Ascending aorta (tissue), 2 donors: ENCODE measurements at places on chromosomes 13 and 19. TPM values are rescaled to one million over a fixed set of nuclear protein-coding genes. Genes with fewer than 3 reads are reported as not detected.

EPSTI1 gene
- 3.2 TPM for total RNA-seq

ZNF90 gene
- total RNA-seq: not detected

DNA sequence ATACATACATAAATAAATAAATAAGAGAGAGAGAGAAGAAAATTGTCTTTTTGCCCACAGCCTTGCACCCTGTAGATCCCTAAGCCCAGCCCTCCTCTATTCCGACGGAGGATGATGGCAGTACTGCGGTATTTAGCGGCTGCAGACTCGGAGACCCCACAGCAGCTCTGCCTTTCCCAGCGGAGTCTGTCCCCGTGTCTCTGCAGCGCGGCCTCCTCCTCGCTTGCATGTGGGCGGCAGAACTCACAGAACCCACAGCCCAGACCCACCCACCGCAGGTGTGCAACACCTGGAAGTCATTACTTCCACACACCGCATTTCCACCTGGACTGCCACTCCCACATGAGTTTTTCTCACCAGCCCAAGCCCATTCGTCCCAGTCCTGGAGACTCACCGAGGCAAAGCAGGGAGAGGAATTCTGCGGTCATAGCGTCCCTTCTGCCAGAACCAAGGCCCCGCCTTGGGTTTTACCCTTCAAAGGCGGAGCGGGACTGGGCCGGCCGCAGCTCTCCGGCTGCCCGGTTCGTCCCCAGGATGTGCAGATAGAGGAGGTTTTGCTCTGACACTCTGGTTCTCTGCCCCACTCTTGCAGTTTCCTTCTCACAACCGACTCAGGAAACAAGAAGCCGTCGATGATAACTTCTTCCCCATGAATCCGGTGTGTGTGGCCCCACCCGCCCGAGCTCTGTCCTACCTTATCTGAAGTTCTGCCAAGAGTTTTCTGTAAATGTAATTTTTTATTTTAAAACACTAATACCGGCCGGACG is at the start of gene VSTM1:
Gene VSTM1, minus strand, starts transcription at position 548 of the 767 bp plus-strand sequence. Its CDS starts 120 bp downstream, at position 428.
- no peak for DNase-seq

ZNF726 gene
- not detected for total RNA-seq

FCAR gene
- not detected for total RNA-seq

DNA sequence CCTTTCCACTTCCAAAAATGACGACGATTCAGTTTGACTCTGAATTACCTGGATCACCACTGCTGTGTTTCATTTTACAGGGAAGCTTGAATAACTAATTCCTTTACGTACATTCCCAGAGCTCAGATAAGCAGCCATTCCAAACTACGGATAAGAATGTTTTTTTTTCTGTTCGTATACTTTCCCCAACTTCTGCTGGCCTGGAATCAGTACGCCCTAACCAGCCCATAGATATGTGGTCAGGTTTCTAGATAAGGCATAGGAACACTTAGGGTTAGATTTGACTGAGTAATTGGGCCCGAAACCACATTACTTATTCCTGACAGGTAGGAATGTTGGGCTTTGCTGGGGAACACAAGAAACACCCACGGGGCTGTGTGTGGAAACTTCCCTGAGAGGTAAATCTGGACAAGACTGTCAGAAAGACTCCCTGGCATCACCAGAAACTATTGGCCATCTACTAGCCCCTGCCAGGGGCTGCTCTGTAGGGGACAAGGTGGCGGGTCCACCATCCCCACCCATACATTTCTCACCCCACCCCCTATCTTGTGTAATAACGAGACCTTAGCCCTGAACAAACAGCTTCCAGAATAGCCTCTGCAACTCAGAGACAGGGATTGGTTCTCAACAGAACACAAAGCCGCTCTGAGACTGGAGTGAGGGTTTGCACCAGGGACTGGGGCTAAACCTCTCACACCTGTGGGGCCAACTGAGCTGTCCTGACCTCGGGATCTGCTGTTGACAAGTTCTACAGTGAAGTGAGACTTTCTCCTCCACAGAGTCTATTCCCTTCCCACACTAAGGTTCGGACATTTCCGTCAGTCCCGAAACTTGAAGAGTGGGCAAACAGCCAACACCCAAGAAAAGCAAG is 15.6 kb downstream of the RHPN2 start:
- DNase-seq: no peak

SWSAP1 gene
- 4.5 TPM for total RNA-seq

- DNase-seq: no peak
These were observed 117.7 kb downstream of the COL4A2 start for GRCh38 chr13:110424569-110425443.

GRCh38 chr13:102902789-102903347 is 57.0 kb downstream of the ERCC5 start:
- DNase-seq: no peak

DNA sequence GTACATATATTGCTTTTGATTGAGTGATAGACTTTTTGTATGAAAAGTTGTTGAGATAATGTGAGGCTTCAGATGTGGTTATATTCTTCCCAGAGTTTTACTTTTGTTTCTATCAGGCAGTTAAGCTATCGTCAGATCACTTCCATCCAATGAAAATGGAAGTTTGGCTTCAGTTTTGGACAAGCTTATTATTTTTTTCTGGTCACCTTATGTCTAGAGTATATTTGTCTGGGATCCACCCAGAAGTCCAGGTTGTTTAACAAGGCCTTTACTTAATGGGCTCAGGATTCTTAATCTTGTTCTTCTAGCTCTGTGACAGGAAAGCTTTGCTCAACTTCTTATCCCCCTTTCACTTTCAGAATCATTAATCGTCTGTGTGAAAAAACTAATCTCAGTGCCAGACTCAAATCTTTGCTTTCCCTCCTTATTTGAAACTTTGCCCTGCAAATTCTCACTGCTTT is 150.9 kb downstream of the PDS5B start:
- no peak for DNase-seq

LILRA1 gene
- total RNA-seq: not detected

ZNF699 gene
- total RNA-seq: 6.8 TPM

NBEA gene
- 1.6 TPM for total RNA-seq

GRCh38 chr13:94056362-94056990 is 423.0 kb downstream of the DCT start:
- no peak for DNase-seq
